ENCODE measurements at places on chromosomes 5 and 9.
A peak's percentile ranks its signal among the peaks of the same experiment; 100 is the strongest.

DNA sequence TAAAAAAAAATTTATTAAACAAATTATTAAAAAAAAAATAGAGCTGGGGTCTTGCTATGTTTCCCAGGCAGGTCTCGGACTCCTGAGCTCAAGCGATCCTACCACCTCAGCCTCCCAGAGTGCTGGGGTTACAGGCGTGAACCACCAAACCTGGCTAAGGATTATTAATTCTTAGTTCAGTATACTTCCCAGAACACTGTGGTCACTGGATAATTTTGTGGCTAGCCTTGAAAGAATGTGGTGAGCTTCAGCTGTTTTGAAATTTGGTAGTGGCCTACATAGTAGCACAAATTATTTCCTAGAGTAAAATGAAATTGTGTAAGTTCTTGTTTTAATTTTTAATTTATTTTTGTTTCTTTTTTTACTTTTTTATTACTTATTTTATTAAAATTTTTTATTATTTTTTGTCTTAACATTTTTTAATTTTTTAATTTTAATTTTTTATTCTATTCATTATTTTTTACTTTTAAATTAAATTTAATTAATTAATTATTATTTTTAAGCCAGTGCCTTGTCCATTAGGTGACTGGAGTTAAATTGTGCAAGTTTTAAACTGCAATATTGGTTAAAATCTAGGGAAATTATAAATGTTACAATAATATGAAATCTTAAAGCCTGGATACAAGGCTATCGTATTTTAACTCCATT lies 23.0 kb downstream of the ARRDC3 start:
- no peak for DNase-seq

DNA sequence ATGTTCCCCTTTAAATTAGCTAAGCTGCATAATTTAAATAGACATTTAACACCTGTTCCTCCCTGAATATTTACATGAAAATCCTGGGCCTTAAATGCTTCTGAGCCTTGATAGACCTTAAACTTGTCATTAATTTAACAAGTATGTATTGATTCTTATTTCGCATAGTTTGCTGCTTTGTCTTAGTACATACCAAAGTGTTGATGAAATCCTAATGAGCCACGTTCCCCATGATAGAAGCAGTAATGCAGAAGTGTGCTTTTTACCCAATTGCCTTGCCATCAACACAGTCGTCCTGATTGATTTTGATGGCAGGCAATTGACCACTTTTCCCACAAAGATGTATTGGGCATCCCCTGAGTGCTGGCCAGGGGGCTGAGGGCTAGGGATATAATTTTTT lies 213.5 kb downstream of the SGCD start:
- no peak for DNase-seq

- no peak for DNase-seq
Measured at GRCh38 chr5:131193106-131193505, 22.4 kb downstream of the LYRM7 start.

DNA sequence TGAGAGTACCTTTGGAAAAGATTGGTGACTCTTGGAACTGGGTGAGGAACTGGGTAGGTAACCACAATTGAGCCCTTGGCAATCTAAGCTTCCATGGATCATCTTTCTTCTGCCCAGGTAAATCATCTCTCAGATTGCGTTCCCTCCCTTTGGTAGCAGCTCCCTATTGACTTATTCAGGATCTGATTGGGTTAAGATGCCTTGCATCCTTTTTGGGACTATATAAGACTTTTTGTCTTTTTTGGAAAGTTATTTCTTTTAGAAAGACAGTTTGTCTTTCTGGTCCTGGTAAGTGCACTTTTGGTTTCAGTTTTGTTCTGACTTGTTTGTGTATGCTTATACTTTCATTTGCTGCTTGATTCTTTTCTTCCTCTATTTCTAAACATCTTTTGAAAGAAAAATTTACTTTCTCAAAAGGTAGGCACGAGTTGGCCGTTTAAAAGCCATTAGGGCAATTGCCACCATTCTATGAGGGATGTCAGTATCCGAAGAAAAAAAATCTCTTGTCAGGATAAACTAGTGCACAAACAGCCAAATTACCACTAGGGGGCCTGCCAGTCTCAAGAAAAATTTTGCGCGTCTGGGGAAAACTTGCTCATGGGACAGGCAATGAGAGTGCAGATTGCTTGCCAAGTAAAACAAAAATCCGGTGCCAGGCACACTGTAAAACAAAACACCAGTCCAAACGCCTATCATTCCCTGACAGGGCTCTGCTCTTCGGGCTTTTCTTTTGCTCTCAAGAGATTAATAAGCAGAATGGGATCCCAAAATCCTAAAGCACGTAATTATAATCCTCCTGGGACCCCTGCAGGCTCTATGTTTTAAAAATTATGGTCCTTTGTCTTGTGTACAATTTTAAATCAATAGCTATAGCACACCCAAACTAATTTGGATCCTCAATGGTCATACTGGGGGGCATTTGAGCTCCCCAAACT lies 12.8 kb downstream of the OR1J1 start:
- DNase-seq: peak; percentile 22

DNA sequence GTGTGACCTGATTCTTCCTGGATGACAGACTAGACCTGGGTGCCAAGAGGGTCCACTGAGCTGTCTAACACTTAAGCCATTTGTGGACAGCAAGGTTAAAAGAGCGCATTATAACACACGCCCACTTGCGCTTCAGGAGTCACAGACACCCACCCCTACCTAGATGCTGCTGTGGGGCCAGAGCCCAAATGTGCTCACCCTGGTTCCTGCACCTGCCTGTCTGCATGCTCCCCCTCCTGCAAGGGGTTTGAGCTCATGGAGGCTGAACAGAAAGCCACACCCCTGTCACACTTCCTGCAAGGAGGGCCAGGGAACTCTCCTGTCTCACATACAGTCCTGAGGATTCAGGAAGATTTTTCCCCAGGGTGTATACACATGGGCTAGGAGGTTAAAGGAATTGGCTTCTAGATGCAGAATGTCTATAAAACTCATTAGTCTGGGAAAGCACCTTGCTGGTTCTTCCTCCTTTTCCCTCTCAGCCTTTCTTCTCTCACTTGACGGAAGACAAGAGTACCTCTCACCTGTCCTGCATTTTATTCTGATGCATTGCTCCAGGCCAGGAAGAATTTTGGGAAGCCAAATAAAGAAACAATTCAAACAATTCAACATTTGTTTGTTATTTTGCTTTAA lies 87.4 kb upstream of the LHFPL2 start:
- DNase-seq: no peak

DNA sequence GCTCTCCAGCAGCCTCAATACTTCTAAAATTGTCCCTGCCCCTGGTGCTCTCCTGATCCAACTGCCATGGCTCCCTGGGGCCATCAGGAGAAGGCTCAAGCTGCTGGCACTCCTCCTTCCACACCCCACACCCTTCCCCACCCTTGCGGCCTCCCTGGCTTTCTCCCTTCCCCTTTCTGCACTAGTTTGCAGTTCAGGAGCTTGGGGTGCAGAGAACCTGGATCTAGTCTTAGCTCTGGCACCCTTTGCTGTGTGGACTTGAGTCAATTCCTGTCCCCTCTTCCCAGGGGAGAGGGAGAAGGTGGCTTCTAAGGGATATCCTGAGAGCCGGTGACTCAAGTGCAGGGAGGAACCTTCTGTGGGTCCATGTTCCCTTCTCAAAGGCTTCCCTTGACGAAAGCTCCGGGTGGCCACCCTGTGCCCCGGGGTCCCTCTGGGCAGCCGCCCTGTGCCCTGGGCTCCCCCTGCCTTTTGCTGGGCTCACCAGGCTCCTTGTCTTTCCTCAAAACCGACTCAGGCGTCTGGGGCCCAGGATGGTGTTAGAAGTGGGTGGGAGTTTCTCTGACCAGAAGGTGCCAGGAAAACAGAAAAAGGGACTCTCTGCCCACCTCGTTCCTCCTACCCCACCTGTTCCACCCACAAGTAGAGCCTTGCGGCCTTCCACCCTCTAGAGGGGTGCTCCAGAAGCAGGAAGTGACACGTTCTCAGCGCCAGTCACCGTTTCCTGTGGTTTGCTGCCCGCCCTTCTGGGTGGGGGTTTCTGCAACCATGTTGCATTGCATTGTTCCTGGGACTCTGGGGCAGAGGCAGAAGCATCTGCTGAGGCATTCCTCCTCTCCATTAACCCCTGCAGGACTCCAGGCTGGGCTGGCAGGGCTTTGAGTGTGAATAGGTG lies 15.0 kb downstream of the GLIPR2 start:
- DNase-seq: peak; percentile 77

GRCh38 chr9:95285307-95285706 lies 32.2 kb downstream of the FANCC start:
- DNase-seq: no peak

GRCh38 chr5:137119321-137119720 lies 379.8 kb downstream of the SPOCK1 start:
- DNase-seq: no peak
